CD4-positive, alpha-beta T cell treated with Interleukin-15 for 1 hour (primary cell): ENCODE measurements at places on chromosomes 6 and 20.

- no peak for DNase-seq
These were observed 315.1 kb upstream of the PRND start for GRCh38 chr20:4406627-4407026.

DNA sequence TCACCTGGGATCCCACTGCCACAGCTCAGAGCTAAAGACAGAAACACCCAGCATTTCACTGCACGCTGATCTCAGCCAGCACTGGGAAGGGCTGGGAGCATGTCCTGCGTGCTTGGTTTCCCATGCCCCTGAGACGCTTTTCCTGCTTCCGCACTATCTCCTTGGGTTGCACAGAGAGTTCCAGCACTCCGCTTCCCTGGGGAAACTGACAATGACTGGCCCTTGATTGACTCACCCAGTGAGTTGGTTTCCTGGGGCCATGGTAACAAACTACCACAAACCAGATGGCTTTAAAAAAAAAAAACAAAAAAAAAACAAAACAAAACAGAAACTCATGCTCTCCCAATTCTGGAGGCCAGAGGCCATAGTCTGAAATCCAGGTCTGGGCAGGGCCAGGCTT, 14.8 kb upstream of the MAS1L start:
- DNase-seq, result no peak

DNA sequence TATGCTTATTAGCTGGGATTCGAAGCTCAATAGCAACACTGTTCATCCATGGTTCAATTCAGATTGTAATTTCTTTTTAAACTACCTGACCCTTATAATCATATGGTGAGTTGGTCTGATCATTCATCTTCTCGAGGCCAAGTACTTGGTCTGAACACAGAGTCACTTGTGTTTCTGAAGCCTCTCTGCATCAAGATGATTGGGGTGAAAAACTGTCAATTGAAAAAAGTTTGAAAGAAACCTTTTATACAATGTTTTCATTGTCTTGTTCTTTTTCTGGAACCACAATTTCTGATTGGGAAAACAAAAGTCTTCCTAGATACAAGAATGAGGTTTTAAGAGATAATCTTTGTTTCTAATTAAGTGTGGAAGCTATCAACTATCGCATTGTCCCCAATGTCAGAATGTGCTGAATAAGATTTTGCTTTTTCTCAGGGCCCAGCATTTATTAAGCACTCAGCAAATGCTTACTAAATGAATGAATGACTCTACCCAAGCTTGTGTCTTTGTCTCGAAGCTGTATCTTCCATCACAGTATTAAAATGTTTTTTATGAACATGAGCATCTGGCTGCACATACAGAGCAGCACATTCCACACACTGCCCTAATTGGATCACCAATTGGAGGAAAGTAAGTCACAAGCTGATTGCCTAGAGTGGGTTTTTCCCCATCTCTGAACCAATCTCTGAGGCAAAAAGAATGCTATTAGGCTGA, 45.0 kb upstream of the MOXD1 start:
- DNase-seq, result no peak

DNA sequence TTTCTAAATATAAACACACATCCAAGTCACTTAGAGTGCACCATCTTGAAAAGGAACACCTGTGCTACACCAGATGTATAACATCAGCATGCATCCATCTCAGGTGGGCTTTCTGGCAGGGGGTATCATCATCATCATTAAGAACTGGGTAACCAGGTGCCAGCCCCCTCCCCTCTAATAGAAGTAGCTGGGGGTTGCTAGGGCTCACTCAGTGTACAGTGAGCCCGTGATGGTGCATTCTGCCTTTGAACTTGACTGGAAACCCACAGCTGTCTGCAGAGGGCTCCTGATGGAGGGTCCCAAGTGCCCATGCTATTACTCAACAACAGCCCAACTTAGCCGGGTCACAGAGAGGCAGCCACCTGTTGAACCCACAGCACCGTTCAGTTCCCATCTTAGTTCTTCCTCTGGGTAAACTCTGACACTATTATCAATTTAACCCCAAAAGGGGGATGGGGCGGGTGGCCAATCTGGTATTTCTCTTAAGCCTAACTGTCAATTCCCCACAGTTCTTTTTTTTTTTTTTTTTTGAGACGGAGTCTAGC, 32.7 kb upstream of the CCND3 start:
- no peak for DNase-seq

DNA sequence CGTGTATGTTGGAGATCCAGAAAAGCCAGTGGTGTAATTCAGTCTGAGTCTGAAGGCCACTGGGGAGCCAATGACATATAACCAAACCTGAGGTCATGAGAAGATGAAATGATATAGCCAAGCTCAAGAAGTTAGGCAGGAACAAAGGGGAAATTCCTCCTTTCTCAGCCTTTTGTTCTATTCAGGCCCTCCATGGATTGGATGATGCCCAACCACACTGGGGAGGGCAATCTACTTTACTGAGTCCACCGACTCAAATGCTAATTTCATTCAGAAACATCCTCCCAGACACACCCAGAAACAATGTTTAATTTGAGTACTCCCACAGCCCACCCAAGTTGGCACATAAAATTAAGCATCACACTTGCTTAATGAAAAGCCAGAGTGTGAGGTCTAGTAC, 183.6 kb downstream of the GJA1 start:
- no peak for DNase-seq

GRCh38 chr6:39327507-39327906, 5.0 kb upstream of the KCNK16 start:
- DNase-seq, result no peak

DNA sequence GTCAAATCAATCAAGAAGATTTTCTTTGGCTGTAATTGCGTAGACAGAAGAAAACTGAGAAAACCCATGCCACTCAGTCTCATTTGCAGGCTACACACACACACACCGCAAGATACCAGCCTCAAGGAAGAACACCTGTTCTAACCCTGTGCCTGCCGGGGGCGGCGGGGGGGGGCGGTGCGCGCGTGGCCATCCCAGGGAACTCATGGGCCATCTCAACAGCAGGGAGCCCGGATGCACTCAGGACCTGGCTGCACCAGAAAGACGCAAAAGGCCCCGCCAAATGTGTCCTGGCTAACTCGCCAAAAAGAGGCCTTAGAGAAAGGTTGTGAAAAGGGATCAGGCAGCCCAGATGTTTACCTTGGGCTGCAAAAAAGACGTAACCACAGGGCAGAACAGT, 2.1 kb downstream of the B3GAT2 start:
- no peak for DNase-seq

- no peak for DNase-seq
These were observed 1.7 kb downstream of the SLC4A11 start for GRCh38 chr20:3237011-3237957.

- DNase-seq, result no peak
These were observed 86.4 kb downstream of the IRAK1BP1 start for GRCh38 chr6:78953798-78954197.

DNA sequence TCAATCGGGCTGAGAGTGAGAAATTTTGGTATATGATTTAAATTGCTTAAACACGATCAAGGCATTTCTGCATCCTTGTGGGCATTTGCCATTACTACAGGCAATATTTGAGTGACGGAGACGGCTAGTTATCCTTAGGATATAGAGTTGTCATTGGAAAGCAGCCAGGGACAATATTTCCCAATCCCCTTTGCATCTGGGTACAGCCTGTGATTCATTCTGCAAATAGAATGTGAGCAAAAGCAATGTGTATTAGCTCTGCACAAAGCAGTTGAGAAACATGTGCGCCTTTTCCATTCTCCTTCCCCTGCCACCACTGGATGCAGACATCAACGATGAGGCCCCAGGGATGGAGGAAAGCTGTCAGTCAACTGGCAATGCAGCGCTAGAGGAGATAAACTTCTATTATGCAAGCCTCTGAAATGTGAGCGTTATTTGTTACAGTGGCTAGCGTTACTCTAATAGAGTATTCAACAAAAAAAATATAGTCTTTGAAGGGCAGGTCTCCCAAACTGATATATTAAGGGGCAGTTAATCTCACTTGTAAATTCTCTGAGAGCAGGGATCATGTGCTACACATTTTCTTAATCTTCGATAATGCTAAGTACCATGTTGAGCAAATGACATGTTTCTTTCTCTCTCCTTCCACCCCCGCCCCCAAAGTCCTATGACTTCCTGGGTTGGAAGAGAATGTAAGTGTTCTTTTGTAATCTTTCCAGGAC, 37.1 kb upstream of the NCOA3 start:
- no peak for DNase-seq

DNA sequence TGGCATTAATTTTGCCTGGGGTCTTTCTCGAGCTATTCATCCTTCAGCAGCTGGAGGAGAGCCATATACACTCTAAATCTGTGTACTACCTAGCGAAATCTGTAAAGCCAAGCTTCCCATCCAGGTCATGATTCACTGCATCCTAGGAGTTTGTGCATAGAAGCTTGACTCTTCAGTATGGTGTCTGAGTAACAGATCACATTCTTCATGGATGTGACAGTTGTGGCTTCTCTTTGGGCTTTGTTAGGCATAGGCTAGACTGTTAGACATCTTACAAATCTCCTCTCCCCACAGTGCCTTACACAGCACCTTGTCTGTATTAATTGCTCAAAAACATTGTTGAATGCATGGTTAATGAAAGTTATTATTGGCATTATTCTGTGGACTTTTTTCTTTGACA, 177.0 kb downstream of the EYA4 start:
- no peak for DNase-seq

GRCh38 chr6:125821825-125822281, 31.1 kb downstream of the NCOA7 start:
- DNase-seq, result no peak

DNA sequence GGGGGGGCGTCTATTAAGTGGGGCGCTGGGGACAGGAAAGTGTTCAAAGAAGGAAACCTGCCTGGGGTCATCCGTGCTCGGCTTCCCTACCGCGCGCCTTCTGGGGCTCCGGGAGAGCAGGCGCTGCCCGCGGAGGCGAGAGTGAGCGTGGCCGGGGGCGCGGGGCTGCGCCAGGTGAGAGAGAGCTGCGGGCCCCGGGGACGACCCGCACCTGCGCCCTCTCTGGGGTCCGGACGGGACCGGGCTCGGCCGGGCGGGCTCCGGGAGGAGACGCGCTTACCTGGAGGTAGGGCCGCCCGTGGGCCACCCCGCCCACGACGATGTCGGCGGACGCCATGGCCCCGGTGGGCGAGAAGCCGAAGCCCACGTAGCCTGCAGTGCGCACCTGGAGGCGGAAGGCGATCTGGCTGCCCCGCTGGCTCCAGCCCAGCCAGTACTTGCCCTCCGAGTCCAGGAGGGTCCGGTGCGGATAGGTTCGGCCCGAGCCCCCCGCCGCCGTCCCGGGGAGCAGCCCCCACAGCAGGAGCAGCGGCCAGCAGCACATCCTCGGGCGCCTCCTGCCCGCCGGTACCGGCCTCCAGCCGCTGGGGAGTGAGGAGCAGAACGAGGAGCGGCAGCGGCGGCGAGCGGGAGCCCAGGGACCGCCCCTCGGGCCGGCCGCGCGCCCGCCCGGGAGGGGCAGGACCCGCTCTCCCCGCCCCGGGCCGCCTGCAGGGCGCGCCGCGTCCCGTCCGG, at the start of gene MOXD1:
Gene MOXD1 (minus strand): TSS at position 593 of the 735 bp plus-strand sequence. CDS start 49 bp downstream, at position 544.
- DNase-seq, result no peak

DNA sequence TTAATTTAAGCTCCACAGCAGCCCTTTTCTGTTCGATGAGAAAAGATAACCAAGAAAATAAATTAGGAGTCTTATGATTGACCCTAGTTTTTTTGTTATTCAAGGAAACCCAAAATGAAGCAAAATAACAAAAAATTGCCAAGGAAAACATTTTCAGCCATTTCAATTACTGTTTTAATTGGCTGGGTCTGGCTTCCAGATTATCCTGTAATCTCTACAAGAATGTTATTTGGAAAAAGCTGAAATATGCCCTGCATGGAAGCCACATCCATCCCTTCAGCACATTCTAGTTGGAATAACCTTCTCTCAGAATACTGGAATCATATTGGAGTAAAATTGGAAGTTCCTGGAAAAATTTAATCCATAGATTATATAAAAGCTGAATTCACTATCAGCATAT, 191.1 kb upstream of the CCN2 start:
- DNase-seq, result no peak

- DNase-seq, result no peak
These were observed 27.0 kb upstream of the TFB1M start for GRCh38 chr6:155341130-155341828.

DNA sequence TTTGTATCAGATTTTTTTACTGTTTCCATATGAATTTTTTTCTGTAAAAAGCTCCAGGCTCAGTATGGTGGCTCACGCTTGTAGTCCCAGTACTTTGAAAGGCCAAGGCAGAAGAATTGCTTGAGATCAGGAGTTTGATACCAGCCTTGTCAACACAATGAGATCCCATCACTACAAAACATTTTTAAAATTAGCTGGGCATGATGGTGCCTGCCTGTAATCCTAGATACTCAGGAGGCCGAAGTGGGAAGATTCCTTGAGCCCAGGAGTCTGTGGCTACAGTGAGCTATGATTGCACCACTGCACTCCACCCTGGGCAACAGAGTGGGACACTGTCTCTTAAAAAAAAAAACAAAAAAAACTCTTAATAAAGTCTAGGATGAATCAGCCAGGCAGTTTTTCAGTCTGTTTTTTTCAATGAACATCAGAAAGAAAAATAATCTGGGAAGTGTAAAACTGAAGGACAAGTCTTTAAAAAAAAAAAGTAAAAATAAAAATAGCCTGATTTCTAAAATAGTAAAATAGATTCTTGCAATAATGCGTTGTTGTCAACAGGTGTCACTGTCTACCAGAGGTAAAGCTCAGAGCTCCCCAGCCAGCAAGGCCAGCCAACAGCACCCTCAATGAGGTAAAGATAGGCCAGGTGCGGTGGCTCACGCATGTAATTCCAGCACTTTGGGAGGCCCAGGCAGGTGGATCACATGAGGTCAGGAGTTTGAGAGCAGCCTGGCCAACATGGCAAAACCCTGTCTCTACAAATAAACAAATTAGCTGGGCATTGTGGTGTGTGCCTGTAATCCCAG, 9.3 kb upstream of the ATG5 start:
- peak; percentile 46 for DNase-seq

GRCh38 chr6:144066741-144067484, 28.5 kb downstream of the SF3B5 start:
- no peak for DNase-seq

DNA sequence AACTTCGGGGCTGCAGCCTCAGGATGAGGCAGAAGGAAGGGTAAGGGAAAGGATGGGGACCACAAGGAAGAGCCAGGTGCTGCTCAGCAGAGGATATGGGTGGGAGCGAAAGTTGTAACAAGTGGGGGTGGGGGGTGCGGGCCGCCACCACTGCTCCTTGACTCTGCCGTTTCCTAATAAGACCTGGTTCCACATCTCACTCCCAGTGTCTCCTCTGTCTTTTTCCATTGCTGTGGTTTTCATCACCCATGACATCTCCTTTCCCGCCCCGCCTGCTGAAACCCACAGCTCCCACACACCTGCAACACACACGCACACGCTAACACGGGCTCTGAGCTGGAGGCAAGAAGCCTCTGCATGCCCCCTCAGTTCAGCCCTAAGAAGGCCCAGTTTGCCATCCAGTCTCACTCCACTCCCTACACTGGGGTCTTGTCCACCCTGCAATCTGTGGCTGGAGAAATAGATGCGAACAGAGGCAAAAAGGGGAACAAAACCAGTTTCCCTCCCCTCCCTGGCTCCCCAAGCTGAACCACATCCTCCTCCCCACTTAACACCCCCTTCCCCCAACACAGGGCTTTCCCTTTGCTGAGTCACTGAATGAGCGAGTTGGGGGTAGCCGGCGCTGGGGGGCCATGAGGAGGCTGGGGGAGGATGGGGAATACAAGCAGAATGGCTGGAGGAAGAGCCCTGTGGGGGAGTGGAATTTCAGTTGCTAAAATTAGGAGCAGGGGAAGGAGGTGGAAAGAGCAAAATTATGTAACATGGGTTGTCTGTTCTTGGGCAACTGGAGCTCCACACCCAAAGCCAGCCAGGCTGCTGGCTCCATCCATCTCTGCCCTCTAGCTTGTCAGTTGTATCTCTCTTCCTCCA, 11.5 kb downstream of the NFKBIL1 start:
- DNase-seq, result peak; percentile 85
